ENCODE measurements at places on chromosomes 12 and 14.
A peak's percentile ranks its signal among the peaks of the same experiment; 100 is the strongest.

DNA sequence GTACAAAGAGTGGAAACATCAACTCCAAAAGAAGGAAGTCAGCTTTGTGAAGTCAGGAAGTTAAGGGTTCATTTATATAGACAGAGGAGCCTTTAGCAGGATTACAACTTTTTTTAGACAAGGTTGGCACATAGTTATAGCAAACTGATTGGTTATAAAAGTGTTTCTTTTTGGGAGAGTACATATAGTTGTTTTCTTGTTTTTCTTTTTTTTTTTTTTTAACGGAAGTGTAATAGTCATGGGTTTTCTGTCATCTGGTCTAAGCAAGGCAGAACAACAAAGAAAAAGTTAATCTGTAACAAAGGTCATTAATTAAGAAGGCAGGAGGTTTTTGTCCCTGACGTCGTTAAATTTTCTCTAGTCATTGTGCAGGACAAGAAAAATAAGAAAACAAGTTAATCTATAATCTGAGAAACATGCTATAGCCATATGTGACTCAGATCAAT is 13.0 kb upstream of the MFAP5 start:
- no peak for DNase-seq

- peak; percentile 96 for DNase-seq
These were observed 5.9 kb downstream of the KRT86 start for GRCh38 chr12:52280319-52280795.

DNA sequence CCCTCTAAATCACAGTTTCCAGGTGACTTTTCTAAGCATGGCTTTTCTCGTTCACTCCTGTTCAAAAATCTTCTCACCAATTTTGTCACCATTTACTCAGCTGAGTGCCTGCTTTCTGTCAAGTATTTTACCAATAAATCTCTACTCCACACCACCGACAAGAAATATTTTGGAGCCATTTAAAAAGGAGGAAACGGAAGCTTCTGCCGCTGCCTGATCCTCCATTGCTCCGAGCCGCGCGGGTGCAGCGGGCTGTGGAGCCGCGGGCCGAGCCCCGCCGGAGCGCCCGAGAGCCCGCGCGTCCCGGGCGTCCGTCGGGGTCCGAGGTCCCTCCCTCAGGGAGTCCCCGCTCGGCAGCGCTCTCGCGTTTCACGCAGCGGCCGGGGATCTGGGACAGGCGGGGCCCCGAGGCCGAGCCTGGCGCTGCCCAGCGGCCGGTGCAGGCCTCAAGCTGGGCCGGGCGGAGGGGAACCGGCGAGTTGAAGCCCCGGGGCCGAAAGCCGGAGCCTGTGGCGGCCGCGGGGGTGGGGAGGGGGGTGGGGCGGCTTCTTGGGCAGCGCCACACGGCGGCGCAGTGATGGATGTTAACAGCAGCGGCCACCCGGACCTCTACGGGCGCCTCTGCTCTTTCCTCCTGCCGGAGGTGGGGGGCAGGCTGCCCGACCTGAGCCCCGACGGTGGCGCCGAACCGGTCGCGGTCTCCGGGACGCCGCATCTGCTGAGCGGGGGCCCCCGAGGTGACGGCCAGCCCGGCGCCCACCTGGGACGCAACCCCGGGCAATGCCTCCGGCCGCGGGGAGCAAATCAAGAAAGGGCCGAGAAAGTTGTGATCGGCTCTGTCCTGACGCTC is 1.1 kb upstream of the HEBP1 start:
- DNase-seq = peak; percentile 59

GRCh38 chr12:107929436-107929835 is 154.9 kb downstream of the ASCL4 start:
- DNase-seq = peak; percentile 25

- no peak for DNase-seq
These were observed 65.1 kb downstream of the ITPR2 start for GRCh38 chr12:26767865-26768264.

DNA sequence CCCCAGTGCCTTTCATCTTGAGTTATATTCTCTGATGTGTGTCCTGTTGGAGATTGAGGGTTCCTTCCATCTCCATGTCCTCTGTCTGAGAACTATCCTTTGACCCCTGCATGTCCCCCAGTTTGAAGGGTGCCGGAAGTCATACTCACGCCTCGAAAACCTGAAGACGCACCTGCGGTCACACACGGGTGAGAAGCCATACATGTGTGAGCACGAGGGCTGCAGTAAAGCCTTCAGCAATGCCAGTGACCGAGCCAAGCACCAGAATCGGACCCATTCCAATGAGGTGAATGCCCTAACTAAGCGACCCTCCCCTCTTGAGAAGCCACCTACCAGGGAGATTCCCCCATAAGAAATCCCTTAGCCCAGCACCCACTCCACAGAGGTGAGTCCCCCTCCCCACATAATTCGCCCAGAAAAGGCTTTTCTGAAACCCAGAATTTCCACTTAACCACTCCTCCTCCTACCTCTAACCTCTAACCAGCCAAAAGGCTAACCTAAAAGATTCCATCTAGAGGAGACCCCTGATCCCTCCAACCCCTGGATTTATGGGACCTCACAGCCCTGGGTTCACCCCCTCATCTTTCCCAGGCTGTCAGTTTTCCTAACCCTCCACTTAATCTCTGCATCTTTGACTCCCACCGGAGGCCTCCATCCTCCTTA is 7.8 kb downstream of the GLI1 start:
- DNase-seq = no peak

DNA sequence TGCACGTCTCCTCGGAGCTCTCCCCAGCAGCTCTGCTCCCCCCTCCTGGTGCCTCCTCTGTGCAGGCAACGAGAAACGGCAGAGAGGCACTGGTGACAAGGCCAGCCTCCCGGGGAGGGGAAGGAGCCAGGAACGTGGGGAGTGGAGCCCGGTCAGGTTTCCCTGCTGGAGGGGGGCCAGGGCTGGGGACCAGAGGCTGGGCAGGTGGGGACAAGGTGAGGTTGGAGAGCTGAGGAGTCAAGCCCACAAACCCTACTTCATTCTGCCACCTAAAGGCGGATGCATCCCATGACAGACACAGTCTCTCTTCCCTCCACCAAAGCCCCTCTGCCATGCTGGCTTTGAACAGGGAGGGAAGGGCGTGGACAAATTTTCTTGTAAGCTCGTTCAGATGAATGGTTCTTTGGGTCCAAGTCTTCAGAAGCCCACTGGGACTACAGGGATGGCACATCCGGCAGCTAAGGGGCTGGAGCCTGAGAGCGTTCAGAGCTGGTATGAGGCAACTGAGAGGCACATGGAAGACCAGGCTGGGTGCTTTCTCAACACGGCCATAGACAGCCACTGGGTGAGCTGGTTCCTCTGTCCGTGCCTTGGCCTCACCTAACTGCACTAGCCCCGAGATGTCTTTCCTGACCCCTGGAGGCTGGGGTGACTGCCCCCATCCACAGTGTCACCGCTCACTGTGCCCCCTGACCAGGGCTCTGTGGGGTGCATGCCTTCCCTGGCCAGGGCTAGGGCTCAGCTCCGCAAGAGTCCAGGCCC is 105.9 kb downstream of the RBM19 start:
- no peak for DNase-seq

- DNase-seq = no peak
These were observed 35.6 kb downstream of the ANO4 start for GRCh38 chr12:100830003-100830795.

GRCh38 chr12:131901431-131902331 is 7.3 kb downstream of the ULK1 start:
- no peak for DNase-seq

- DNase-seq = no peak
These were observed 60.6 kb downstream of the DHRS2 start for GRCh38 chr14:23696701-23697239.

- DNase-seq = peak; percentile 21
These were observed 45.9 kb upstream of the MSRB3 start for GRCh38 chr12:65232476-65233077.

GRCh38 chr14:50756300-50756699 is 74.7 kb downstream of the NIN start:
- no peak for DNase-seq

- DNase-seq = no peak
These were observed 277.4 kb downstream of the FOXN3 start for GRCh38 chr14:89139404-89140247.

DNA sequence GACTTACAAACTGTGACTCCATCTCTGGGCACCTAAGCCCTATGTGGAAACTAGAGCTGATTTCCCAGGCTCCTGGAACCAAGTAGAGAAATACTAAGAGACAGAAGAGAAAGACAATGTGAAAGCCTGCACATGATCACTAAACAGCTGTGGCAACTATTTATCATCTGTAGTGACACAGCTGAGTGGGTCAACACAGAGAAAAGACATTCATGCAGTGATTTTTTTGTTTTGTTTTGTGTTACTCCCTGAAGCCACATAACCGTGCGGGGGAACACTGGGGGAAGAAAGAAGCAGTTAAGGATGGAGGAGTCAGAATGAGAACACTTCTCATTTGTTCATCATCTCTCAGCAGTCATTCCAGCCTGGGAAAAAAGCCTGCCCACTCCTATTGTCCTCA is 1.5 kb downstream of the PRR4 start:
- no peak for DNase-seq

DNA sequence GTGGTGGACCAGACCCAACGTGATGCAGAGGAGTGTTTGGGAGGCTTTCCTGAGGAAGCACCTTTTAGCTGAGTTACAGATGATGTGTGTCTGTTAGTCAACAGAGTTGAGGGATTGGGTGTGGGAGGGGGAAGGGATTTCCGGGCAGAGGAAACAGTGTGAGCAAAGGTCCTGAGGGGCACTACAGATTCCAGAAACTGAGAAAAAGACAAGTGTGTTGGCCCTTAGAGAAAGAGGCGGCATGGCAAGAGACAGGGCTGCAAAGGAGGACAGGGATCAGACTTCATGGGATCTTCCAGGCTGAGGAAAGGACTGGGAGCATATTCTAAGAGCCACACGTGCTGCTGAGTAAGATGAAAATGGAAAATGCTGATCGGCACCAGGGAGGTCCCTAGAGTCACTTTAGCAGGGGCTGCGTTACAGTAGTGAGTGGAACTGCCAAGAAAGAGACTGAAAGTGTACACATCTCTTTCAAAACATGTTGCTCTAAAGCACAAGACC is 9.4 kb upstream of the RPS6KL1 start:
- DNase-seq = no peak

- DNase-seq = no peak
These were observed 196.9 kb downstream of the CPNE8 start for GRCh38 chr12:38708466-38708865.

DNA sequence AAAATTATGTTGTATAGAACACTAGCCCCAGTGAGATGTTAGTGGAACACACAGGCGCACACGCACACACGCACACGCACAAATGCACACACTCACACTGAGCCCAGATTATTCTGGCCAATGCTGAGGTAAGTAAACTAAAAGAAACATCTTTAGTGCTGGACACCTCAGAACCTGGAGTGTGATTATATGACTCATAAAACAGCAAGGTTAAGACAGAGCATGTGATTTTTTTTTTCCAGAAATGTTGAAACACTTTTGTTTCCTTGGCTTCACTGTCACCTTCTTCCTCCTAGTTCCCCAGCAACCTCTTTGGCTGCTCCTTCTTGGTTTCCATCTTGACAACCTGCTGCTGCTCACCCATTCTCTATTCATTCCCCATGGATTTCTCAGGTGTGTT is 141.0 kb upstream of the ALG10B start:
- no peak for DNase-seq

DNA sequence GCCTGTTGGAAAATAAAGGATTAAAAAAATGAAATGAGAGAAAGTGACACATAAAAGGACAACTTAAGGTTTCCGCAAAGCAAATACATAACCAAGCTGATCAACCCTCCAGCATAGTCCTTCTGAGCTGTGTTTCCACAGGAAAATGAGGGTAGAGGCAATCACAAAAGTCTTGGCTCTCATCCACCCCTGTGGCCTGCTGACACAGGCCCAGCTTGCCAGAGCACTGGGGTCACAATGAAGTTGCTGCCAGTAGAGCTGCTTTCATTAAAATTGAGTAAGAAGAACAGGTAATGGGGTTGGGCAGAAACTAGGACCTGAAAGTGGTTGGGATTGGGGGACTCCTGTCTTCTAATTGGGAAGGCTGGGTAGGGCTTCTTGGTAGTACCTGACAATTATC is 65.9 kb downstream of the RERG start:
- no peak for DNase-seq

DNA sequence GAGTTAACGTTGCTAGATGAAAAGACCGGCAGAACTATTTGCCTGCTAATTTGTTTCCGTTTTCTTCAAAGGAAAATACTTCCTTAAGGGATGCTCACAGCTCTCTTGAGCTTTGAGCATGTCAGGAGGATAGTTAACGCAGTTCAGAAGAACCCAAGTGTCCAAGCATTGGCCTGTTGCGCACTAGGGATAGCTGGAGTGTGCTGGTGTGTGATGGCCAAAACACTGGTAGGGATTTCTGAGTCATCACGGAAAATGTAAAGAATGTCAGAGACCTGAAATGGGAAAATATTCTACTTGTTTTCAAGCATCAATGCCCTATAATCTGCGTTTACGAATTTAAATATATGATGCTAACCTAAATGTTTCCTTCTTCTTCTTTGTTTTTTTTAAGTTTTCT is 97.8 kb downstream of the VRK1 start:
- DNase-seq = peak; percentile 40

- DNase-seq = no peak
These were observed 1.3 kb downstream of the SSH1 start for GRCh38 chr12:108856170-108856427.

GRCh38 chr14:85597701-85598100 is 67.8 kb downstream of the FLRT2 start:
- no peak for DNase-seq

- DNase-seq = no peak
These were observed 111.8 kb upstream of the DIO2 start for GRCh38 chr14:80323038-80323665.

- no peak for DNase-seq
These were observed 121.8 kb downstream of the KCNA5 start for GRCh38 chr12:5165296-5165970.

- DNase-seq = no peak
These were observed 1526.6 kb upstream of the FLRT2 start for GRCh38 chr14:84003346-84003745.

- no peak for DNase-seq
These were observed 827 bp upstream of the TEDC1 start for GRCh38 chr14:105490267-105490571.

GRCh38 chr14:96176811-96177211 is 27.8 kb upstream of the BDKRB2 start:
- no peak for DNase-seq

DNA sequence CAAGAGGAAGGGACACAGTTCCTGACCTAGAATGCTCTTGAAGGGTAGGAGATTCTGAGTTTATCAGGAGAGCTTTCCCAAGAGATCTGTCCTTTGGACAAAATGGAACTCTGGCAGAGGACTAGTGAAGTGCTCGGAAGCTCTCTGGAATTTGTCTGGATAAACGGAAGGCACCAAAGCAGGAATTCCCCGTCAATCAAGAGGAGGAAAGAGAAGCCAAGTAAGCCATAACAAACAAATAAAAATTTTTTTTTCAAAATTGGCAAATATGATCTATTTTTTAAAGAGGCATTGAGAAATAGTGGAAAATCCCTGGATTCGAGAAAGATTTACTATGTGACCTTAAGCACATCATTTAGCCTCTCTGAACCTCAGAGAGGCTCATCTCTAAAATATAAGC is 99.2 kb downstream of the GRIN2B start:
- no peak for DNase-seq

GRCh38 chr14:64244279-64244678 is 49.9 kb downstream of the ESR2 start:
- DNase-seq = no peak

- no peak for DNase-seq
These were observed 1249.4 kb downstream of the LRFN5 start for GRCh38 chr14:42856106-42856505.

- no peak for DNase-seq
These were observed 17.9 kb downstream of the HHIPL1 start for GRCh38 chr14:99662846-99663245.

Data from fibroblast of skin of back (primary cell).